Renal cortex interstitium (tissue), 15 donors: ENCODE measurements at places on chromosomes 12 and 14. TPM values are rescaled to one million over a fixed set of nuclear protein-coding genes. Genes with fewer than 3 reads are reported as not detected.

The FIGNL2 gene
- polyA plus RNA-seq: 3.0 TPM

The RND1 gene
- 2.8 TPM for polyA plus RNA-seq

The SAMD15 gene
- polyA plus RNA-seq: 10.3 TPM

The MORN3 gene
- polyA plus RNA-seq: 1.7 TPM

The CFAP54 gene
- polyA plus RNA-seq: 2.8 TPM
